ENCODE measurements at places on chromosomes 11 and 22.
A peak's percentile ranks its signal among the peaks of the same experiment; 100 is the strongest.

DNA sequence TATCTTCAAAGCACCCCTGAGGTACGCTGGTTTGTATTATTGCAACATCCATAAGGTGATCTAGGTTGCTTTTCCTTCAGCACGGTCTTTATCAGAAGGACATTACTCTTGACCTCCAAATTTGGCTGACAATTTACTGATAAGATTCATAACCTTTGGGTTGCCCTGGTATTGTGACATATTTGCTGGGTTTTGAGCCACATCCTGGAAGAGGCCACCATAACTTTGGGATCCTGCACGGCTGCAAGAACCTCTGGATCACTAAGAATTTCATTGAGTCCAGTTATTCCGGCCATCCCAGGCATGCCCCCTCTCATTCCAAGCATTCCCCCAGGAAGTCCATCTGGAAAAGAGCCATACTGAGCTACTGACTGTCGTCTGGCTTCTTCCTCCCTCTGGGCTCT lies 6.5 kb upstream of the PLET1 start:
- DNase-seq = no peak

- DNase-seq = no peak
These were observed 214.1 kb downstream of the BLID start for GRCh38 chr11:121901886-121902285.

GRCh38 chr11:47028195-47029093 lies 91.9 kb downstream of the CSTPP1 start:
- no peak for DNase-seq

DNA sequence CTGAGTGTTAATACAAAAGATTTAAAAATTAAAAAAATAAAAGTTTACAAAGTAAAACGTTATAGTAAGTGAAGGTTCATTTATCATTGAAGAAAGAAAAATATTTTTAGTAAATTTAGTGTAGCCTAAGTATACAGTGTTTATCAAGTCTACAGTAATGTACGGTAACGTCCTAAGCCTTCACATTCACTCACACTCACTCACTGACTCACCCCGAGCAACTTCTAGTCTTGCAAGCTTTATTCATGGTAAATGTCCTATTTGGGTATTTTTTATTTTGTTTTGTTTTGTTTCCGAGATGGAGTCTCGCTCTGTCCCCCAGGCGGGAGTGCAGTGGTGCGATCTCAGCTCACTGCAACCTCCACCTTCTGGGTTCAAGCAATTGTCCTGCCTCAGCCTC lies 8.8 kb downstream of the CASTOR1 start:
- no peak for DNase-seq

DNA sequence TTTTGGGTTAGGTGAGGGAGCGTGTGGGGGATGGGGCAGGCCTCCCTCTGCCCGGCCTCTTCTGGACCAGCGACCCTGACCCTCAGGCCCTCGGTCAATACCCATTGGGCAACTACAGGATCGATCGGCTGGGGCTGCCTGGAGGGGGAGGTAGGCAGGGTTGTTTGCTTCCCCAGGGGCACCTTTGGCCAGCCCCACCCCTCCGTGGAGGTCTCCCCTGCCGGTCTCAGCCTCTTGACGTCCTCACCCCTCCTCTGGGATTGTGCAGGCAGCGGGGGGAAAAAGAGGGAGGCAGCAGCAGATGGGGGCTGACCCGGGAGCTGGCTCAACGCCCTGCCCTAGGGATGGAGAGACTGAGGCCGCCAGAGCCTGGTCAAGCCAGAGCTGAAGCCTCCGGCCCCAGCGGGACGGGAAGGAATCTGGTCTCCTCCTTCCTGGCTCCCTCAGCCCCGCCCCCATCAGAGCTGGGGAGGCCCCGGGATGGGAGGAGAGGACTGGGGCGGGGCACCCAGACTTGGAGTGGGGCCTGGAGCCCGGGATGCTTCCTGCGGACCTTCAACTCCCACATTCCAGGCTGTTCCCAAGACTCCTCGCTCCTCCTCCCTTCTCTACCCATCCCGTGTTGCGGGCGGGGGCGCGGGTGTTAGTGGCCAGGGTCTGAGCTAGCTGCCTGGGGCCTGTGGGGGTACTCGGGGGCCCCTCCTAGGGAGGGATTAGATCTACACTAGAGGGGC lies 14.4 kb upstream of the CDC42EP1 start:
- peak; percentile 96 for DNase-seq

DNA sequence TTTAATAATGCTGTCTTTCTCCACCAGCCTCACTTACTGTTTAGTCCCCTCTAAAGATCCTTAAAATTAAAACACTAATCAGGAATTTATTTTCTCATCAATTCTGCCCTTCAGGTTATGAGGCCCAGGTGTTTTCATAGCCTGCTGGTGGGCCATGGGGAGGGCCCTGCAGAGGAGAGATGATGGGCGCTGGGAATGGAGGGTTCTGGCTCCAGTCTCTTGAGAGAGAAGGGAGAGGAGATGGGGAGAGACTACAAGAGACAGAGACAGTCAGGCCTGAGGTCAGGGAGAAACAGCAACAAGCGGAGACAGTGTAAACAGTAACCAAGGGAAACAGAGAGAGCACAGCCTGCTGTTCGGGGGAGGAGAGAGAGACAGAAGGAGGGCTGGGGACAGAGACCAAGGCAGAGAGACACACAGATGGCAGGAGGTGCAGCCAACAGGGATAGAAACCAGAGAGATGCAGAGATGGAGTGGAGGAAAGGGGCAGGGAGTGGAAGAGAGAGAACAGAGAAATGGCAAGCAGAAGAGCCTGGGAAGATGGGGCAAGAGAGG lies 187.3 kb upstream of the SYT13 start:
- DNase-seq = no peak

- no peak for DNase-seq
These were observed 10.0 kb downstream of the PATE1 start for GRCh38 chr11:125756050-125756449.

- DNase-seq = no peak
These were observed 34.5 kb upstream of the TEF start for GRCh38 chr22:41347066-41347859.

GRCh38 chr11:117087446-117087845 lies 10.8 kb downstream of the SIK3 start:
- DNase-seq = no peak

DNA sequence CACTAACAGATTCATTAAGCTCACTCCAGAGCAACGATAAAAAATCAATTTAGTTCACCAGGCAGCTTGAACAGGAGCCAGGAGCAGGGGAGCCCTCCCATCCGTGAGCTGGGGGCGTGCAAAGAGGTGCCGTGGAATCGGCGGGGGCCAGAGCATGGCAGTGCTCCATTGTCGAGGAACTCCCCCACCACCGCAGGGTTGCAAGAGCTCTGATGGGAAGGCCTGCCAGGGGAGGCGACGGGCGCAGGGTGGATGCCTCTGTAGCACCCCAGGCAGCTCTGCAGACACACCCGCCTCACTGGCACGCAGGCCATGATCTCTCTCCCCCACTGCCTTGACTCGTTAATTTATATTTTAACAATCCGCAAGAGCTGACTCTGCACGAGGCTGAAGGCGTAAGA lies 433.2 kb downstream of the MIAT start:
- no peak for DNase-seq

DNA sequence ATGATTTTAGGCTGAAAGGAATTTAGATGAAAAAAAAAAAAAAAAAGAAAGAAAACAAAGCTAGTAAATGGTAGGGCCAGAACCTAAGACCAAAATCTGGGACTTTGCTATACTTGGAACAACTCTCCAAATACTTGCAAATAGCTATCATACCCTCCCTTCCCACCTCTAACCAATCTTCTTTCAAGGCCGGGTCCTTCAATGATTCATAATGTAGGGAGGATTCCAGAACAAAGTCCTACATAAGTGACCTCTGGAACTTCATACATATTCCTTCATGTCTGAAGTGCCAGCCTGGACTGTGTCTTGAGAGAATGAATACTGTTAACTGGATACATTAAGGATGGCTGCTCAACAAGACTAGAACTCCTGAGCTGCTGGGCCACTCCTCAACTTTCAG lies 9.9 kb downstream of the STK33 start:
- DNase-seq = no peak

- DNase-seq = no peak
These were observed 38.4 kb upstream of the PRSS23 start for GRCh38 chr11:86761978-86762377.

- no peak for DNase-seq
These were observed 47.6 kb downstream of the ELFN2 start for GRCh38 chr22:37379722-37380121.

GRCh38 chr11:330307-330693 lies 9.6 kb upstream of the IFITM3 start:
- no peak for DNase-seq

GRCh38 chr11:18836417-18836816 lies 44.8 kb upstream of the PTPN5 start:
- DNase-seq = no peak

DNA sequence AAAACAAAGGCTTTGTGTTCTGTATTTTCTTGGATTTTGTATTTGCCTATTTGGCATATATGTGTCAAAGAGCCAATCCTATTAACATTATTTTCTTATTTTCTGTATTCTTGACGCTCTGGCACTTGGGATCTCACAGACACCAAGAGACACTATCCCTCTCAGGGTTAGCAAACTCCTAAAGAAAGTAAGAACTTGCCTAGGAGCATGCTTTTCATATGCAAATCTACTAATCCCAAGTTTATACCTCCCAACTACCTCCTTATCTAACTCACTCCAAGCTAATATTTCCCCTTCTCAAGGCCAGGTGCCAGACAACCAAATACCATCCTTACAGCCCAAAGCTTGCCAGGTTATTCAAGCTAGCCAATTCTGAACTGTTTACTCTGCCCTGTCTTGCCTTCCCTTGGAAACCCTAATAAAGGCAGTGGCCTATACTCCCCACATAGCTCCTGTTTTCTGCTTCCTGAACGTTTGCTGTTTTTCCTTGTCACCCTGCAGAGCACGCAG lies 455.4 kb upstream of the ANO3 start:
- DNase-seq = no peak

DNA sequence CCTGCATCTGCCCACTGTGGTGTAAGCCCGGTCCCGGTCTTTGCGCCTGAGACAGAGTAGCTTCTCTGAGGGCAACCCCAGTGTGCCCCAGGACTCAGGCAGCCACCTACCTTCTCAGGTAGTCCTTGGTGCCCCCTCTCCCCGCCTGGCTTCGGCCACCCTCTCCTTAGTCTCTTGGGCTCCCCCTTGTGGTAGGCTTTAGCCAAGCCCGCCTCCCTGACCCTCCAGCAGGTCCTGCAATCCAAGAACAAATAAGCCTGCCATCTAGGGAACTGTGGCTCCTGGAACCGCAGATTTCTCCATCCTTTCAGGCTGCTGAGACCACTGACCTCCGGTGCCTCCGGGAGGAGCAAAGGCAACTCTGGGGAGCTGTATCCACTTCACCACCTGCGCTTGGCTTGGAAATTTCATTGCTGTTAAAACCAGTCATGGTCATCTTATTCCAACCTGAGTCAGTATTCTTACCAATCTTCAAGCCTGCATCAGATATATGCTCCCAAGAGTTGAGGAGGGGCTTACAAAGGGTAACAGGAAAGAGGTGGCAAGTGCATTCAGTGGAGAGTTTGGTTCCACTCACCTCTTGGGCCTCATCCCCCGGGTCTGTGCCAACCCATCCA lies 52.8 kb upstream of the TENM4 start:
- peak; percentile 58 for DNase-seq

- no peak for DNase-seq
These were observed 50.3 kb upstream of the E2F8 start for GRCh38 chr11:19291064-19291463.

GRCh38 chr22:29512031-29512430 lies 32.0 kb downstream of the NEFH start:
- DNase-seq = no peak

DNA sequence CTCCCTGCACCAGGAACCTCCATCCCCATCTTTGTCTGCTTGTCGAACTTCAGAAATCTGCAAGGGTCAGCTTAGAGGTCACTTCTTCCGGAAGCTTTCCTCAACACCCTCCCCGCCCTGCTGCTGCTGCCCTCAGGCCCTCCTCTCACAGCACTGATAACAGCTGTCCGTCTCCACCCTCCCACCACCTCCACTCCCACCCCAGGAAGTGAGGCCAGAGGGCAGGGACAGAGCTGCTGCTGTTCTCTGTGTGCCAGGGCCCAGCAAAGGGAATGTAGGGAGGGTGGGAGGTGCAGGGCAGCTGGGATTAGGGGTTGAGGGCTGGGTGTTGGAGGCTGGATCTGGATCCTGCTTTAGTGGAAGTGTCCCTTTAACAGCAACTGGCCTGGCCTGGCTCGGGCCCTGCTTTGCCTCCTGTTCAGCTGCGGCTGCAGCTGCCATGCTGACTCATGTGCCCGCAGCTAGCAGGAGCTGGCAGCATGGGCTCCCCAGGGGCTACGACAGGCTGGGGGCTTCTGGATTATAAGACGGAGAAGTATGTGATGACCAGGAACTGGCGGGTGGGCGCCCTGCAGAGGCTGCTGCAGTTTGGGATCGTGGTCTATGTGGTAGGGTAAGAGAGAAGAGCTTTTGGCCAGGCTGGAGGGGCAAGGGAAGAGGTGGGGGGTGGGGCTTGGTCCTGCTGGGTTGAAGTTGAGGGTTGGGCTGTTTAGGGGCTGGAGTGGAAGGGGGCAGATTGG lies at the start of gene P2RX6:
Gene P2RX6 (plus strand): TSS at position 440 of the 740 bp plus-strand sequence. CDS start 10 bp downstream, at position 450.
- DNase-seq = peak; percentile 68

- no peak for DNase-seq
These were observed 148.3 kb downstream of the JRKL start for GRCh38 chr11:96538104-96538503.

DNA sequence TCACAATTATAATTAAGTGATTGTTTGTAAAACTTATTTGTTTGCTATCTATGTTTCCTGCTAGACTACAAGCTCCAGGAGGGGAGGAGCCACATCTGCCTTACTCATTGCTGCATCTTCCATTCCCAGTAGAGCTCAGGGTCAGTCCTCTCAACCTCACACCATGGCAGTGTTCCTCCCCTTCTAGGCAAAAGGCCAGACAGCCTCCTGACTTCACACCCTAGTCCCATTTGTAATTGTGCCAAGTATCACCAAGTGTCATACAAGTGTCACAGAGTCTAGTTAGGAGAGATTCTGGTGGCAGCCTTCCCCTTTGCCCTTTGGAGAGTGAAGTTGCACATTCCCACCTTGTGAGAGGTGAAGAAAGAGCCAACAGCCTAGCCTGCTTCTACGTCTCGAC lies 490.4 kb downstream of the INSC start:
- no peak for DNase-seq

GRCh38 chr22:41245917-41246499 lies 5.3 kb upstream of the CHADL start:
- no peak for DNase-seq

- peak; percentile 83 for DNase-seq
These were observed 29.5 kb upstream of the WNT7B start for GRCh38 chr22:46006379-46007002.

DNA sequence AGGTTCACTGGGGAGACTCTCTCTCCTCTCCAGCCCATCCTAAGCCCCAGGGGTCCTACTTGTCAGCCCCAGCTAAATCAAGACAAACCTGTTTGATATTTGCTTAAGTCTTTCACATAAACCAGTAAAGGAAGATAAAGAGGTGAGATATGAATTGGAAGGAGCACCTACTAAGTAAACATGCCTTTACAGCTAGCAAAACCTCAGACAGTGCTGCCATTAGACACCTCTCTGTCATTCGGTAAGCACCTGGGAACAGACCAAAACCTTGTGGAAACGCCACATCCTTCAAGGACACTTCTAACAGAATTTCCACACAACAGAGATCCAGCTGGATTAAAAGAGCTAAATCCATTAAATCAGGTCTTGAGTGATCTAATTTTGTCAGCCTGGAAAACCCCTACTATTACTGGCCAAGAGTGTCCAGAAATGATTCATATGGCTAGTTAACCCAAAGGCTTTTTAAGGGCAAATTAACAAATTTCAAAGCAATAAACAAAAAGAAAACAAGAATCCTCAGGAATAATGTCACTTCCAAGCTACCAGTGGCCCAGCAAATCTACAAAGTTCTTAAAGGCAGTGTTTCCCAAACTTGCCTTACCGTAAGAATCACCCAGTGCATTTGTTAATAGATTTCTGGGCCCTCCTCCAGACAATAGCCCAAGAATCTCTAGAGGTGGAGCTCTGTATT lies 2.4 kb downstream of the VPS37C start:
- DNase-seq = no peak
